ENCODE measurements at places on chromosomes 12 and 14.

DNA sequence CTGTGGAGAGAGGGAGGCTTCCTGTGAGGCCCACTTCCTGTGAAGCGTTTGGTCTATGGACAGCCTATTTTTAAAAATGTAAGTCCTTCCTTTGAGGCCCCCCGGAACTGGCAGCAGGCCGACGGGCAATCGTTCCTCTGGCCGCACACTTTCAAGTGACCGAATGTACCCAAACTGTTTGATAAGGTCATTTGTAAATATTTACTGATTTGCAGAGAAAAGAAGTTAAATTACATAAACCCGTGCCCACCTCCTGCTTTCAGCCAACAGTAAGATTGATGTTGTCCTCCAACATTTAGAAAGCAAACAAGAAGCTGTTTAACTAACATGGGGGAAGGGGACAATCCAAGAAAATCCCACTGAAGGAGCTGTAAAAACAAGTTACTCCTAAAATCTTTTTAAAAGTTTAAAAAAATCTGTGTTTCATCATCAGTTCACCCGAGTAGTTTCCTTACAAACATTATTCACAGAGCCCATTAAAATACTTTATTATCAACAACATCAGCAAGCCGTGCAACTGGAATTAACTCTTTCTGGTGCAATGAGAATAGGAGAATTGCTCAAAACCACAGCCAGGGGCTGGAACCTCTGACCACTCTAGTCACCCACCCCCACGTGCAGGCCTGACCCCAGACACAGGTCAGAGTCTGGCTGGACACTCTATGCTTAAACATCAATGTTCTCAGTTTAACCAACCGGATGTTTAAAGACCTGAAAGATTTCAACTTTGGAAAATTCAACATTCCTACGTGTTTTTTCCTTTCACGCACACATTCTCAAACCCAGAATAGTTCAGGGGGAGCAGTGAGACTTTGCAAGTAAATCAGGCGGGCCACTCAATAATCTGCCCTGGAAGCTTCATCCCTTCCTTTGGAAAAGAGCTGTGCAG is 65.3 kb downstream of the FOXN3 start:
- peak; percentile 19 for DNase-seq

DNA sequence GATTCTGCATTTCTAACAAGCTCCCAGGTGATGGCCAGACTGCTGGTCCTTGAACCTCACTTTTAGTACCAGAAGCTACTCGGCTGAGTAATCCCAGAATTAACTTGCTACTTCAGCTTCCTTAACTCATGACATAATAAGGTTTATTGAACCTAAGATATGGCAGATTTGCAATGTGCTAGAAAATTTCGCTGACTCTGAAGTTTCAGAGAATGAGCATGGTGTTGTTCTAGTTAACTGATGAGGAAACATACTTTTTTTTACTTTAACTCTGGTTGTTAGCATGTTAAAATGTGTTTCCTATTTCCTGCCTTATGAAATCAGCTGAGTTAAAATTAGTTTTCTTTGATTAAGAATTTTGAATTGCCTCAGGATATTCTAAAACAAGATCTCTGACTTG is 23.1 kb upstream of the COX16 start:
- no peak for DNase-seq

- no peak for DNase-seq
Observed at GRCh38 chr12:119704065-119704747, 36.3 kb downstream of the PRKAB1 start.

GRCh38 chr12:48349471-48349870 is 1.2 kb downstream of the ZNF641 start:
- no peak for DNase-seq

GRCh38 chr12:105477873-105478272 is 147.4 kb downstream of the C12orf75 start:
- DNase-seq = no peak

DNA sequence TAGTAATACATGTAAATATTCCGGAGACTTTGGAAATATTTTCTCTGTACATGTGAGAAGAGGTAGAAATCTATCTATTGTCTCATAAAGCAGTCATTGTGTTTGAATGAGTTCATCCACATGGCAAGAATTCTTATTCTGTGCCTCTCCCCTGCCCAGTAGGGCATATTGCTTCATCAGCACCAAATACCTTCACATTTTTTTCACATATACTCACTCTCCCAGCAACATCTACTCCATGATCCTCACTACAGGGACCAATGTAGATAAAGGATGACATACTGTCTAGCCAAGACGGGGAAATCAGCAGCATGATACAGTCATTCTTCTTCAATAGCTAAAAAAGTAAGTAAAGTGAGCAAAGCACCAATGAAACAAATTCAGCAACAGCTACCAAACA is 1.3 kb upstream of the TAS2R14 start:
- no peak for DNase-seq
